ENCODE measurements at places on chromosomes 6 and 20. TPM values are rescaled to one million over a fixed set of nuclear protein-coding genes. Genes with fewer than 3 reads are reported as not detected.

CFAP61 gene
- polyA plus RNA-seq: 10.4 TPM

FAM209A gene
- 0.62 TPM for polyA plus RNA-seq

GSTA3 gene
- polyA plus RNA-seq: not detected

HLA-DMB gene
- 3.9 TPM for polyA plus RNA-seq

ZC2HC1B gene
- polyA plus RNA-seq: not detected

SALL4 gene
- polyA plus RNA-seq: 0.52 TPM

PNPLA1 gene
- polyA plus RNA-seq: 0.43 TPM

GNMT gene
- 0.19 TPM for polyA plus RNA-seq

FRS3 gene
- polyA plus RNA-seq: 5.7 TPM

ADGB gene
- not detected for polyA plus RNA-seq

CST5 gene
- polyA plus RNA-seq: not detected

C6orf89 gene
- polyA plus RNA-seq: 35.1 TPM

GFOD1 gene
- 3.4 TPM for polyA plus RNA-seq

SLC35F1 gene
- polyA plus RNA-seq: 1.6 TPM

GGTLC1 gene
- polyA plus RNA-seq: not detected

MLN gene
- not detected for polyA plus RNA-seq

FAM217A gene
- 1.6 TPM for polyA plus RNA-seq

FOXC1 gene
- 3.0 TPM for polyA plus RNA-seq

KCNQ2 gene
- polyA plus RNA-seq: 3.3 TPM

NT5E gene
- polyA plus RNA-seq: 33.1 TPM

SEL1L2 gene
- not detected for polyA plus RNA-seq

MYL9 gene
- polyA plus RNA-seq: 482 TPM

EPB41L1 gene
- polyA plus RNA-seq: 23.2 TPM

Data from muscle of back (tissue), 13 donors.